ENCODE measurements at places on chromosomes 13 and 19.
A peak's percentile ranks its signal among the peaks of the same experiment; 100 is the strongest.

DNA sequence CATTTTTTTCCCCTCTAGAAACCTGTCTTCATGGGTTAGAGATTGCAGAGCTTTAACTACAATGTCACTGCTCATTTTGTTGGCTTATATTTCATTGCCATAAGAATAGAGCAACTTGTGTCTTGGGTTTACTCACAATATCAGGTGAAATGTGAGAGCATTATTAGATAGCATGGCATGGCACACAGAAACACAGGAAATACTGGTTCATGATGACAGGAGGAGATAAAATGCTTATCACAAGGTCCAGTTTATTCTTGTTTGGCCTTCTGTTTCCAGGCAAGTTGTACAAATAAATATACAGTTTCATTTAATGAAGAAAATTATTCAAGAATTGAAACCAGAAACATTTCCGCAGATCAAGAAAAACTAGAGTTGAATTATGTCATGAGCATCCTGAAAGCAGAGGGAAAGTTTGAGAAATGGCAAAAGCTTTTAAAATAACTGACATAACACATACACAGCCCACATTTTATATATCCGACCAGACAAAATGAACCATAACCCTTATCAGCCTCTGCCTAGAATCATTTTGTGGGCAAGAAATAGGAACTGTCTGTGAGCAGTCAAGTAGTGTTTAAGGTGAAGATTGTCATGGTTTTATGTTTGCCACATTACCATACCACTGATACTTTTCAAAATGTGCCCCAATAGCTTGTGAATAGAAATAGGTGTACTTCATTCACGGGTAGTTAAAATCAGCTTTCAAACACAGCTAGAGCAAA is 297.9 kb upstream of the ARGLU1 start:
- DNase-seq = no peak

DNA sequence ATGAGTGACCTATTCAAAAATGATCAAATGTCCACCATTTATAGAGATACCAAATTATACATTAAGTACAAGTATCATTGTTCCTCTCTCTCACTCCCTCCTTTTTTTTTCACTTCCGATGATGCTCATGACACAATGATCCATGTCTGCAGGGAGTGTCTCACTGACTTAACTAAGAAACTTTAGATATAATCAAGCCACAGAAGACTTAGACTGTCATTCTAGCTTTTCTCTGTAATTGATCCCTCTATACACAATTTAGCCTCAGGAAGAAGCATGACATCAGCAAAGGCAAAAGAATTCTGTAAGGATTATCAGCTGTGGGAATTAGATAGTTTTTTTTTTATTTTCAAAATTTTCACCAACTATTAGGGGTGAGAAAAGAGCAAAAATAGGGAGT is 734.9 kb upstream of the PCDH9 start:
- DNase-seq = no peak

DNA sequence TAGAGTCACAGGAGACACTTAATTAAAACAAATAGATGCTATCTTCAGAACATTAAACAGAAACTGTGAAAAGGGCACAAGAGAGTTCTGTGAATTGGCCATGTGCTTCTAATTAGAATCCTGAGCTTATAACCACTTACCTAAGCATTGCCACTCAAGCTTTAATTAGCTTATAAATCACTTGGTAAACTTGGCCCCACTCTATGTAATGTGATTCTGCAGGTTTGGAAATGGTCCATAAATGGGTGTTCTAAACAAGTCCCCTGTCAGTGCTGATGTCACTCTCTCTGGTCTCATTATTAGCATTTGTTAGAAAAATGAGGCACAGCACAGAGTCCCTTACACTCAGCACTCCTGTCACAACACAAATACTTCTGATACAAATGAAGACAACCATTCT is 18.0 kb downstream of the ZNF91 start:
- DNase-seq = no peak

- no peak for DNase-seq
Observed at GRCh38 chr19:18433735-18434398, 4.1 kb downstream of the ISYNA1 start.

GRCh38 chr13:27578121-27579030 is 42.0 kb downstream of the LNX2 start:
- DNase-seq = no peak

GRCh38 chr13:105334211-105334610 is 1201.3 kb downstream of the EFNB2 start:
- no peak for DNase-seq

DNA sequence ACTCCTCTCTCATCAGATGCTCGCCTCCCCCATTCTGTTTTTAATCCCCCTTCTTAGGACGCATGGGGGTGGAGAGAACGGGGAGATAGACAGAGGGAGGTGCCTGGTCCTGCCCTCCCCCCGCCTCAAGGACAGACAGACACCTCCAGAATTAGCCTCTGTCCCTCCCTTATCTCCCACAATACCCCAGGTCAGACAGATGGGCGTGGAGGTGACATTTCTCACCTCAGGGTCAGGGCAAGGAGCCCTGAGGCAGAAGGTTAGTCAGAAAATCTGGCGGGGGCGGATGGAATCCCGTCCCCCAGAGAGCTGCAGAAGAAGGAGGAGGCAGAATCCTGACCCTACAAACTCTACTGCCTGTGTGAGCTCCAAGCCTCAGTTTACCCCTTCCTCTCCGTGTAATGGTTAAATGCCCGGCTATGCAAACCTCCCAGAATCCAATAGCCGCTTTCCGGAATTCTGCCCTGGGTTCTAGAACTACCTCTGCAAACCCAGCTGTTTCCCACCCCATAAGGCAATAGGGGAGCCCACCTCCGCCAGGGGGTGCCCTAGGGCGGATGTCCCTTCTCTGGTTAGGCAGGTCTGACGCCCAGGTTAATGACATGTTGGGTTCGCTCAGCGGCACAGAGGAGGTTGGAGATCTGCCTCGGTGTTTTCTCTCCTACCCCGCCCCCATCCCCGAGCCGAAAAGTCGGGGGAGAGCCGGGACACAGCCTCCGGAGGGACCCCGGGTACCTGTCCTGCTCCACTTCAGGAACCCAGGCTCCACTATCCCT is 900 bp downstream of the PPP1R13L start:
- DNase-seq = peak; percentile 64

GRCh38 chr19:55305983-55306562 is 19.1 kb downstream of the TMEM150B start:
- no peak for DNase-seq

GRCh38 chr19:17289489-17289888 is 7.8 kb downstream of the ANKLE1 start:
- DNase-seq = peak; percentile 40

- DNase-seq = peak; percentile 88
Observed at GRCh38 chr19:8209462-8210378, 550 bp downstream of the CERS4 start.

DNA sequence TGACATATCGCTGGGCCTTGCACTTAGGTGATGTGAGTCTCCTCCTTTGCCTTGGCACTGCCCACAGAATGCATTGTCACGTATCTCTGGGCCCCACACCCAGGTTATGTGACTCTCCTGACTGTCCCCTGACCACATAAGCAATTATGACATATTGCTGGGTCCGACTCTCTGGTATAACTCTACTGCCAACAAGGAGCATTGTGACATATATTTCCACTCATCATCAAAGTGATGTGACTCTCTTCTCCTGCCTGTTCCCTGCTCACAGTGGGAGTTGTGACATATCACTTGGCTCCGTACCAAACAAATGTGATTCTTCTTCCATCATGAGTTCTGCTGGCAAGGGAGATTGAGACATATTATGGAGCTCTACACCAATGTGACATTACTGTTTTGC is 15.4 kb upstream of the ZNF681 start:
- no peak for DNase-seq

- DNase-seq = no peak
Observed at GRCh38 chr13:68588623-68589022, 1358.5 kb upstream of the PCDH9 start.

DNA sequence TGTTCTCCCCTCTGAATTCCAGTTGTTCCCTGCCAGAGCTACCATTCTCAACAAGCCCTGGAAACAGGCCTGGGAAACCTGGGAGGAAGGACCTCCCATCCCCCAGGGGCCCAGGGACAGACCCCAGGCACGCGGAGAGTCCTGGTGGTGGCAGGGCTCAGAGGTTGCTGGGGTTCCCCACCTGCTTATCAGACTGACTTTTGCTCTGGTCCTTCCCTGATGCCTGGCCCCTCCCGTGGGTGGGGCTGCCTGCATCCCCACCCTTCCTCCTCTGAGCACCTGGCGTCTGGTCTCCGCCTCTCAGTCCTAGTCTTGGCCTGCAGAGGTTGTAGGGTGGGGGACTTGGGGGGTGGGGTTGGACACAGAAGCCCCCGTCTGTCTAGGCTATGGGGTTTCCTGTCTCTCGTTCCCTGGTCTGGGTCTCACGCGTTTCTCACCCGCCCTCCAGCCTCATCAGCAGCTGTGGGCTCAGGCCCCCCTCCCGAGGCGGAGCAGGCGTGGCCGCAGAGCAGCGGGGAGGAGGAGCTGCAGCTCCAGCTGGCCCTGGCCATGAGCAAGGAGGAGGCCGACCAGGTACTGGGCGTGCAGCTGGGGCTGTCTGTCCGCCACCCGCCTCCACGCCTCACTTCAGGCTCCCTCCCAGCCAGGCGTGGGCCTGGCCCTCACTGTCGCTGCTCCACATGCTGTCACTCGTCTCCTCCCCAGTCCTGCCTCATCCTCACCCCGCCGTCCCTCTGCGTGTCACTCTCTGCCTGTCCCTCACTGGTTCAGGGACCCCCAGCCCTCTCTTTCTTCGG is 13.6 kb downstream of the EPN1 start:
- DNase-seq = no peak

GRCh38 chr19:51140441-51140840 is 1.7 kb upstream of the SIGLEC7 start:
- no peak for DNase-seq

- no peak for DNase-seq
Observed at GRCh38 chr19:18629166-18630088, 7.4 kb upstream of the KLHL26 start.

- no peak for DNase-seq
Observed at GRCh38 chr13:96575423-96576320, 418.6 kb downstream of the OXGR1 start.

DNA sequence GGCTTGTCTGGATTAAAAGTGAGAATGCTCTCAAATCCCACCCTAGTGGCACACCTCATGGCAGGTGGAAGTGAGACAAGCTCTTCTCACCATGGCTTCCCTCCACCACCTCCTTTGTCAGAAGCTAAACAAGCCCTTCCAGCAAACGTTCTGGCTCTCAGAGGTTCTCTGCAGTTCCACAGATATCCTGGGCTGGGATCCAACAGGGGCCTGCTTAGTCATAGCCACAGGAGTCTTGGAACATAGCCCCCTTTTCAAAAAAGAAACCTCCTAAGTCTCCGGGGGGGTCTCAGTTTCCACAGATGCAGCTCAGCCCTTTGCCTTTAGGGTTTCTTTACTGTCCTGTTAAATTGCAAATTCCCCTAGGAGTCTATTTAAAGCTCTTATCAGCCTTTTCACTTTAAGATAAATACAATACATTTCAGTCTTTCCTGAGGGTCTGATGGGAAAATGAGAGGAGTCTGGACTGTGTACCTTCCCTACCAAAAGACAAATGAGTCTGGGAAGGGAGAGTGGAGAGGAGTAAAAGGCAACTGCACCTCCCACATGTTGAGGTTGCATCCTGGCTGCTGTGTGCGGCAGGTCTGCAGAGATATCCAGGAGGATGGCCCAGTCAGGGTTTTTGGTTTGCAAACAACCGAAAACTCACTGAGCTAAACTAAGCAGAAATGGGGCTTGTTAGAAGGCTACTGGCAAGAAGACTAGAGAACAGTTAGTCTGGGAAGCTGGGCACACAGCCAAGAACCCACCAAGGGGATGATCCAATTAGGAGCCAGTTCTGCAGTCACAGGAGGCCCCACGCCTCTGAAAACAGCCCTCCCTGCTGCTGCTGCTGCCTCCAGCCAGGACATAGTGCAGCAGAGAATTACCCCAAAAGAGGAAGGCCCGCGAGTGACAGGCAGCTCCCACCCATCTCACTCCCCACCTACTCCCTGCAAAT is 41.4 kb upstream of the SERP2 start:
- DNase-seq = no peak

- peak; percentile 31 for DNase-seq
Observed at GRCh38 chr19:4431808-4432674, 25.6 kb downstream of the UBXN6 start.

GRCh38 chr19:38206006-38206745 is 17.8 kb downstream of the DPF1 start:
- DNase-seq = no peak

GRCh38 chr19:4986056-4986455 is 17.1 kb downstream of the KDM4B start:
- DNase-seq = no peak

DNA sequence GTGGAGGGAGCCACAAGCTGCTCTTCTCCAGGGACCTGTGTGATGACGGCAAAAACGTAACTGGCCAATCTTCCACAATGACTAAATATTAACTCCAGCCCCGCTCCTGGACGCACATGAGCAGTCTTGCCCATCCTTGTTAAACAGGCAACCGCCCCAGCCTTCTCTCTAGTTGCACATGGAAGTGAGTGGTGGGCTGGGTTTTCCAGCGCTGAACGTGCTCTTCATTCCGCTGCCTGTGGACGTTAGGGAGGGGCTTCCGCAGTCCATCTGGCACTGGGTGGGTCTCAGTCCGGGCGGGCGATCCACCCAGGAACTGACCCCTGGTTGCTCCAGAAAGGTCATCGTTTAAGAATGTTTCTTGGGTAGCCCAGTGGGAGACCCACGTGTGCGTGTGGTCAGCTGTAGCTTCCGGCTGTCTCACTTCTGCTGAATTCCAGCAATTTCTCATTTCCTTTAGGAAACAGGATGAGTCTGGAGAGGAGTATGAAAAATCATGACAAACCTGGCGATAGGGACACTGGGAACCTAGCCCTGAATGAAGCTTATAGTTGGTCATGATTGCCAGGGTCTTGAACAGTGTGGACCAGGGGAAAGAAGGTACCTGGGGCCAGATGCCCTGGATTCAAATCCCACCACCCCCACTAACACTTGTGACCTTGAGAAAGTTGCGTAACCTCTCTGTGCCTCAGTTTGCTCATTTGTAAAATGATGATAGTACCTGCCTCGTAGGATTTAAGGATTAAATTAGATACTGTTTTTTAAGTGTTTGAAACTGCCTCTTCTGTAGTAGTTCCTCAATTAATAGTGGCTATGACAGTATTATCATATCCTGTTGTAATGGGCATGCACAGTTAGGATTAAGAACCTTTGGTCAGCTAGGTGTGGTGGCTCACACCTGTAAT is 92.6 kb downstream of the SIPA1L3 start:
- DNase-seq = no peak

DNA sequence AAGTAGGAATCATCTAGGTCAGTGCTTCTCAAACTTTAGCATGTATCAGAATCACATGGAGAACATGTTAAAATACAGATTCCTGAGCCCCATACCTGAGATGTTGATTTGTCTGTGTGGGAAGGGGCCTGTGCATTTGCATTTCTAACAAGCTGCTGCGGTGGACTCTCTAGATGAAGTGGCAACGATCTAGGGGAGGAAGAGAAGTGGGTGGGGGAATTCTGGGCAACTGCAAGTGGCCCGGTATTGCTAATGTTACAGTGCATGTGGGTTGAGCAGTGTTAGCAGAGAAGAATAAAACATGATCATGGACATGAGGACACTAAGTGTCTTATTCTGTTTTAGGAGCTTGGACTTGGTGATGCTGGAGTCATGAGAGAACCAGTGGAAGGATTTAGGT is 329.0 kb downstream of the OLFM4 start:
- DNase-seq = no peak

GRCh38 chr13:106602178-106602577 is 34.2 kb upstream of the ARGLU1 start:
- DNase-seq = no peak
